ENCODE measurements at places on chromosomes 5 and 9.

DNA sequence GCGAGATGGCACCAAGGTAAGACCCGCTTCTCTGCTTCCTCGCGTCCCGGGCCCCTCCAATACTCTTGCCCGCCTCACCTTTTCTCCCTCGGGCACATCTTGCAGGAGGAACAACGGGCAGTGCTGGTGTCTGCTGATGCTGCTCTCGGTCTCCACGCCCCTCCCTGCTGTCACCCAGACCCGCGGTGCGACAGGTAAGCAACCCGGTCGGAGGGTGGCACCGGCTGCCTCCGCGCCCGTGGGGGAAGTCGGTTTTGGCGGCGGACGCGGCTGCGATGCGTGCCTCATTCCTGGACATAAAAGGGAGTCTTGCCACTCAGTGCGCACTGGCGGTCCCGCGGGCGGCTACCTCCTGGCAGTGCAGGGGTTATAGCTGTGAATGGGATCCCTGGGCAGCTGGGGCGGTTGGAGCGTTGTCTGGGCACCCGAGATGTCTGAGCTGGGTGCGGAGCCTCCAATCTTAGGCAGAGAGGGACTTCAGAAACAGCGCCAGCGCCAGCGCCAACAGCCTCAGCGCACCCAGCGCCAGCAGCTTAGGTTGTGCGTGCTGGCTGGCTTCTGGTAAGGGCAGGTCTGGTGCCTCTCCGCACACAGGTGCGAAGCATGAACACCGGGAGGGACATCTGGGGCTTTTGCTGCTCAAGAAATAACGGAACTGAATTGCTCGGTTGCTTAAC, 488 bp downstream of the COL15A1 start:
- DNase-seq = no peak

DNA sequence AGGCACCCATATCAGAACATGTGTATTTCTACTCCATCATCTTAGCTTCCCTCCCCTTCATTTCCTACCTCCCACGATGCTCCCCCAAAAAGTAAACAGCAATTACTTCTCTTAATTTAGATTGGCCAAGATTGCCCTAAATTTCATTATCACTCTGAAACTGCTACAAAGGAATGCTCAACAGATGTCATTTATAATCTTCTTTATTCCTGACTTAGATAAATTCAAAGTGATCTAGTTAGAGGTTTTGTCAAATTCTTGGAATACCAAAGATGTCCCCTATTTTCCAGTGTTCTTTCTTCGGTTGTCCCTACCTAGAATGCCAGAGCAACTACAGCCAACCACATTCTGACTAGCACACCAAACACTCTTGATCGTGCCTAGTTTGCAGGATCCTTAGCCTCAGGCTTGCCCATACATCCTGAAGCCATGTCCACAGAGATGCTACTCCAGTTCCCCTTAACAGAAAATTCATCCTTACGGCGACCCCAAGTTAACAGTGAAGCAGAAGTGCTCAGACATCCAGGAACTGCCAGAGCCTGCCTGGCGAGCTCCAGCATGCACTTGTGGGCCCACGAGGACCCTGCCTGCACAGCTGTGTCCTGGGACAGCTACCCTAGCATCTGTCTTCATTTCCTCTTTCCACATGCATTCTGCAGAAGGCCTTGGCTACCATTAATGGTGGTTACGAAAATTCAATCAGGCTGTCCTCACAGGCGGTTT, 31.6 kb downstream of the DAP start:
- DNase-seq = no peak

GRCh38 chr5:173928871-173929574, 40.9 kb downstream of the CPEB4 start:
- no peak for DNase-seq

DNA sequence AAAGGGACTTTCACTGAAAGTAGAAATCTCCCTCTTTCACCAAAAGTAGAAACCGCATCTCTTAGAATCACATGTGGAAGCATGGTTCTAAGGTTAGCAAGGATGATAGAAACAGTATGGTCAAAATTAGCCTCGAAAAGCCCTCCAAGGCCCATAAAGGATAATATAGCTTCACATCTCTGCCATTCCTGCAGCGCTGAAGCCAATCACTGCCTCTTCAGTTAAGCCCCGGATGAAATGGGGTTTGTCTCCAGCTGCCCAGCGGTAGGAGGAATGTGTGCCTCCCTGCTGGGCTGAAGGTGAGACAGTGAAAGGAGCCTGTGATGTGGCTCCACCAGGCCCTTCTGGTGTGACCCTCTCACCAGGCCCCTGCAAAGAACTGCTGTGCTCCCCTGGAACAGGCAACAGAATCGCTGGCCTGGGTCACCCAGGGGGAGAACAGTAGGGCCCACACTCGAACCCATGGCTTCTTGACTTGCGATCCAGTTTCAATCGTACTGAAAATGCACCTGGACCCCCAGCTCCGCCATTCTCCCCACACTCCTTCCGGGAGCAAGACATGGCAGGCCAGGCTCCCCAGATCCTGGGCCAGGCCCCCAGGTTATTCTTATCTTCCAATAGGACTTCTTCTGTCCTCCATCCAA, 47.2 kb downstream of the CAMK2A start:
- no peak for DNase-seq

GRCh38 chr5:58404734-58405133, 55.2 kb downstream of the PLK2 start:
- DNase-seq = no peak

GRCh38 chr5:57358796-57359592, 123.6 kb downstream of the ACTBL2 start:
- DNase-seq = no peak

DNA sequence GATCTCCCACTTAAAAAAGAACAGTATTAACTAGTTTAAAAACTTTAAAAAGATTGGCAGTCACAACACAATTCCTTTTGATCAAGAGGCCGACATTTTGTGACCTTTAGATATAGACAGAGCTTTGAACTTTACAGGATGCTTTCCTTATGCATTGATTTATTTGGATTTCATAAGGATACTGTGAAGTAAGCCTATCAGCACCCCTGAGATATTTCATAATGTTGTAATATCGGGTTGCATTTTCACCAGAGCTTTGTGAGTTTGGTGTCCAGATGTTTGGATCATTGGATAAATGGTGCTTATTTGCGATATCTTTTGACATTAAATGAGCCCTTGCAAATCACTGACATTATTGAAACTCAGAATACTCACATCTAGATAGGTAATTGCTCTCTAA, 7.7 kb downstream of the PALM2AKAP2 start:
- DNase-seq = no peak

- DNase-seq = no peak
Measured at GRCh38 chr9:124693403-124693802, 77.7 kb downstream of the NR6A1 start.
